Gastroesophageal sphincter (tissue), 4 donors: ENCODE measurements at places on chromosomes 12 and 14.
A peak's percentile ranks its signal among the peaks of the same experiment; 100 is the strongest.

GRCh38 chr14:66619952-66620351 lies 112.0 kb downstream of the GPHN start:
- ATAC-seq, result no peak
- no peak overlapping the region for H3K27ac ChIP-seq
- H3K4me1 ChIP-seq, result no peaks in the 10 kb centered on the region
- H3K4me3 ChIP-seq, result no peak overlapping the region

DNA sequence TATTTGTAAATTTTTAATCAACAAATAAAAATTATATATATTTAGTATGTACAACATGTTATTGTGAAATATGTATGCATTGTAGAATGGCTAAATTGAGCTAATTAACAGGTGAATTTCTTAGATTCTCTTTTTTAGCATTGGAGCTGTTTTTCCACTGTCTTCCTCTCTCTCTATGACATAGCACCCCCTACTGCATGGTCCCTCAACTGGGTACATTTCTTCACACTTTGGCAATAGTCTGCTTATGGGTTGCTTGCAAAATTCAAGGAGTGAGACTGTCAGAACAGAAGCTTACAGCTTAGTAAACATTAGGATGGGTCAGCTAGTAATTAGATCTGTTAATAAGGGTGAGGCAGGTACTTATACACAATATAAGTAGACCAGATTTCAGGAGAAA lies 658.5 kb upstream of the MGAT4C start:
- ATAC-seq, result no peak
- H3K4me3 ChIP-seq, result no peak overlapping the region
- H3K27ac ChIP-seq, result no peak overlapping the region
- H3K27me3 ChIP-seq, result no peaks in the 10 kb centered on the region
- no peaks in the 10 kb centered on the region for H3K36me3 ChIP-seq
- H3K4me1 ChIP-seq, result no peaks in the 10 kb centered on the region

DNA sequence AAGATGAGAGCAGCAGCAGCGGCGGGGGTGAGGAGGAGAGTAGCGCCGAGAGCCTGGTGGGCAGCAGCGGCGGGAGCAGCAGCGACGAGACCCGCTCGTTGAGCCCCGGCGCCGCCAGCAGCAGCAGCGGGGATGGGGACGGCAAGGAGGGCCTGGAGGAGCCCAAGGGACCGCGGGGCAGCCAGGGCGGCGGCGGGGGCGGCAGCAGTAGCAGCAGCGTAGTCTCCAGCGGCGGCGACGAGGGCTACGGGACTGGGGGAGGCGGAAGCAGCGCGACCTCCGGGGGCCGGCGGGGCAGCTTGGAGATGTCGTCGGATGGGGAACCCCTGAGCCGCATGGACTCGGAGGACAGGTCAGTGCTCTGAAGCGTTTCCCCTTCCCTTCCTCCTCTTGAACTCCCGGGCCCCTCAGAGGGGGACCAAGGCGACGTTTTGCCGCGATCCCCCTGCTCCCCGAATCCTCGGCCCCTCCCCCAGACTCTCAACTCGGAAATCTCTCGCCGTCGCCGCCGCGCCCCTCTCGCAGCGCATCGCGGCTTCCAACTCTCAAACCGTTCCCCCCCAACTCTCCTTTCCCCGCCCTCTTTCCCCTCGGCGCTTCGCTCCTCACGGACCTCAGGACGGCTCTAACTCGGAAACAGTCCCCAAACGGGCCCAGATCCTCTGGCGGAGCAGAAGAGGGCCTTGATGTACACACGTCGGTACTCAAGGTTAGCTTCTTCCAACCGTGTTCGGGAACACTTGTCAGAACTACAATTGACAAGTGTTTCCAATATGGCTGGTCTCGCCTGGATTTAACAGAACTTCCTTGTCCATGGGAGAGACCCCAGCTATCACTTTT lies 947 bp downstream of the AEBP2 start:
- peaks cover 39% of the 10 kb centered on the region for H3K4me1 ChIP-seq
- no peaks in the 10 kb centered on the region for H3K36me3 ChIP-seq
- ATAC-seq, result peak; percentile 17
- H3K27ac ChIP-seq, result peak overlapping the region; percentile 98
- peak overlapping the region; percentile 74 for H3K4me3 ChIP-seq
- no peaks in the 10 kb centered on the region for H3K27me3 ChIP-seq

GRCh38 chr12:63752283-63752682 lies 27.4 kb upstream of the RXYLT1 start:
- H3K27me3 ChIP-seq, result no peaks in the 10 kb centered on the region
- H3K27ac ChIP-seq, result no peak overlapping the region
- H3K36me3 ChIP-seq, result no peaks in the 10 kb centered on the region
- no peak overlapping the region for H3K4me3 ChIP-seq

GRCh38 chr14:74492776-74493342 lies at the start of gene NPC2:
Gene NPC2, minus strand, starts transcription at chr14:74493305. Its CDS starts 31 bp downstream, at chr14:74493274.
- no peak for ATAC-seq
- H3K27ac ChIP-seq, result peak within 1 kb of the TSS; percentile 89
- peaks cover 60% of the 10 kb centered on the region for H3K4me1 ChIP-seq
- peaks cover 13% of the 10 kb centered on the region for H3K36me3 ChIP-seq
- no peaks in the 10 kb centered on the region for H3K27me3 ChIP-seq

DNA sequence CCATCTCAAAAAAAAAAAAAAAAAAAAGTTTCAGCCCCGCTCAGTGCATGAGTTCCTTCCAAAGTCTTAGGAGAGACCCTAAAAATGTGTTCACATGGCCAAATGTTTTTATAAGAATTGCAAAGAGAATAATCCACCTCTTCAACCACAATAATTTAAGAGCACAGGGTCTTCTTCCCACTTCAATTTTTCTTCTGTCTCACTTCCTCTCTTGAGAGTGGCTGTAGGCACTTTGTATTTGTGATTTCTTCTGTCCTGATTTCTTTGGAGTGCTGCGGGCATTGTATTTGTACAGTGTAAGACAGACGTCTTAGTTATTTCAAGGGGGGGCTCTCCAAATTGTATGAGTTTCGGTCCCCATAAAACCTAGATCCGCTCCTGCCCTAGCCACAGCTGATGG lies 58.3 kb downstream of the C12orf56 start:
- H3K4me3 ChIP-seq, result no peak overlapping the region
- no peaks in the 10 kb centered on the region for H3K36me3 ChIP-seq
- no peak for ATAC-seq
- H3K27me3 ChIP-seq, result no peaks in the 10 kb centered on the region
- H3K27ac ChIP-seq, result no peak overlapping the region

DNA sequence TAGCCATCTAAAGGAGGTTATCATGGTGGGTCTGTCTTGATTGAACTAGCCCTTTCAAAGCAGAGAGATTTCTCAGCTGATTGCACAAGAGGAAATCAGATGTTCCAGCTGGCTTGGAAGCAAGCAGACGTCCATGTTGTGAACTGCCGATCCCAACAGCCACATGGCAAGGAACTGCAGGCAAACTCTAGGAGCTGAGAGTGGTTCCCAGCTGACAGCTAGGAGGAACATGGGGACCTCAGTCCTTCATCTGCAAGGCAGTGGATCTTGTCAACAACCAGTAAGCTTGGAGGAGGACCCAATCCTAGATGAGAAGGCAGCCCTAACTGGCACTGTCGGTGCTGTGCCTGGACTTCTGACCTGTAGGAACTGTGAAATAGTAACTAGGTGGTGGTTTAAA lies 7.7 kb downstream of the ACVR1B start:
- ATAC-seq, result peak; percentile 51
- H3K4me3 ChIP-seq, result no peak overlapping the region
- peaks cover 4% of the 10 kb centered on the region for H3K36me3 ChIP-seq
- H3K27me3 ChIP-seq, result no peaks in the 10 kb centered on the region
- H3K4me1 ChIP-seq, result peaks cover 76% of the 10 kb centered on the region
- H3K27ac ChIP-seq, result no peak overlapping the region

DNA sequence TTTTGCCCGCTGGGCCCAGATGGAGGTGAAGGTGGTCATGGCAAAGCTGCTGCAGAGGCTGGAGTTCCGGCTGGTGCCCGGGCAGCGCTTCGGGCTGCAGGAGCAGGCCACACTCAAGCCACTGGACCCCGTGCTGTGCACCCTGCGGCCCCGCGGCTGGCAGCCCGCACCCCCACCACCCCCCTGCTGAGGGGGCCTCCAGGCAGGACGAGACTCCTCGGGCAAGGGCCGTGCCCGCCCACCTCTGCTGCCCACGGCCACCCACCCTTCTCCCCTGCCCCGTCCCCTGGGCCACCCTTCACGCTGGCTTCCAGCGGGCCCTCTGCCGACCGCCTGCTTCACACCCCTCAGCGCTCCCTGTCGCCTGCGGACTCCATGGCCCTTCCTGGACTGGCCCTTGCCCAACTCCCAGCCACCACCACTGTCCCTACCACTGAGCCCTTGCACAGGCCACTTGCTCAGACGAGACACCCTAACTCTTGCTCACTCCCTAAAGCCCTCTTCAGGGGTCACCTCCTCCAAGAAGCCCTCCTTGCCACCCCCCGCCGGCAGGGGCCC lies 42.5 kb downstream of the CYP46A1 start:
- no peak overlapping the region for H3K4me3 ChIP-seq
- ATAC-seq, result no peak
- peaks cover 15% of the 10 kb centered on the region for H3K4me1 ChIP-seq
- no peaks in the 10 kb centered on the region for H3K36me3 ChIP-seq

DNA sequence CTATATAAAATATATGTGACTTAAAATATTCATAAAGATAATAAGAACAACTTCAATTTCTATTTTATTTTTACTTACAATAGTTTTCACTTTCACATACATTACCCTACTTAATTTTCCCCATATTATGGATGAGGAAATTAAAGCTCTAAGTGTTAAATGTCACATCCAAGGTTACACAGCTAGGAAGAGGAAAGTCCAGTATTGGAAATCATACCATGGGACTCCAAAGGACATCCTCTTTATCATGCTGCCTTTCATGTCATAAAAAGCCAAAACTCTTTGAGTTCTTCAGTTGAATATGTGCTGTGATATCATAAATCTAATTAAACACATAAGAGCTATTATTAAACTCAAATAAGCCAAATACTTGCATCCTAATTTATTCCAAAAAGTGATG lies 172.4 kb upstream of the GARIN2 start:
- H3K4me1 ChIP-seq, result no peaks in the 10 kb centered on the region
- no peak overlapping the region for H3K4me3 ChIP-seq
- ATAC-seq, result no peak
- H3K27ac ChIP-seq, result no peak overlapping the region

GRCh38 chr12:5442251-5443006 lies 10.5 kb downstream of the NTF3 start:
- no peak for ATAC-seq
- peaks cover 64% of the 10 kb centered on the region for H3K27me3 ChIP-seq
- no peaks in the 10 kb centered on the region for H3K36me3 ChIP-seq
- H3K4me3 ChIP-seq, result no peak overlapping the region

GRCh38 chr14:68688872-68689371 lies 103.9 kb downstream of the ZFP36L1 start:
- no peak overlapping the region for H3K4me3 ChIP-seq
- H3K36me3 ChIP-seq, result no peaks in the 10 kb centered on the region
- peak overlapping the region; percentile 63 for H3K27ac ChIP-seq

GRCh38 chr12:68113644-68114043 lies 45.9 kb downstream of the IFNG start:
- H3K4me1 ChIP-seq, result no peaks in the 10 kb centered on the region
- H3K27me3 ChIP-seq, result no peaks in the 10 kb centered on the region
- no peak overlapping the region for H3K4me3 ChIP-seq
- no peaks in the 10 kb centered on the region for H3K36me3 ChIP-seq
- no peak overlapping the region for H3K27ac ChIP-seq
- no peak for ATAC-seq

GRCh38 chr14:86124328-86124727 lies 594.4 kb downstream of the FLRT2 start:
- no peaks in the 10 kb centered on the region for H3K27me3 ChIP-seq
- no peaks in the 10 kb centered on the region for H3K4me1 ChIP-seq
- H3K27ac ChIP-seq, result no peak overlapping the region
- H3K36me3 ChIP-seq, result no peaks in the 10 kb centered on the region
- no peak overlapping the region for H3K4me3 ChIP-seq

- H3K27ac ChIP-seq, result no peak overlapping the region
- H3K27me3 ChIP-seq, result no peaks in the 10 kb centered on the region
- ATAC-seq, result no peak
- H3K4me3 ChIP-seq, result no peak overlapping the region
Observed at GRCh38 chr14:74977164-74977900, 21.9 kb upstream of the PGF start.

GRCh38 chr12:27979145-27979544 lies 6.6 kb upstream of the PTHLH start:
- H3K36me3 ChIP-seq, result no peaks in the 10 kb centered on the region
- ATAC-seq, result no peak
- H3K4me3 ChIP-seq, result no peak overlapping the region
- H3K27me3 ChIP-seq, result peaks cover 38% of the 10 kb centered on the region
- no peak overlapping the region for H3K27ac ChIP-seq

DNA sequence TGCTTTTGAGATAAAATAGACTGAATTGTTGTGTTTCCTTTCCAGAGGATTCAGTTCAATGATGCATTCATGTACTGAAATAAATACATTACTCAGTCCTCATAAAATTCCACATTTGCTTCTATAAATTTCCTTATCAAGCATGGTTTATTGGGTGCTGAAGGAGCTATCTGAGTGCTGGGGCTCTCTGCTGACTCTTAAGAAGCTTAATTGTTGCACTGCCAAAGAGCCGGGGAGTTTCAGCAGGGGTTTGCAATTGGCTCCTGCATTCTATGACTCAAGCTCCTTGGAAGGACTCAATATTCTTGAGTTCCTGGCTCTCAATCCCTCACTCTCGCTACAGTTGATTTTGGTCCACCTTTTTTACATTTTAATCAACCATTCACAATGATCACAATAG lies 69.8 kb upstream of the PYGL start:
- H3K27me3 ChIP-seq, result no peaks in the 10 kb centered on the region
- no peak for ATAC-seq
- H3K36me3 ChIP-seq, result no peaks in the 10 kb centered on the region
- no peak overlapping the region for H3K4me3 ChIP-seq
- H3K4me1 ChIP-seq, result peaks cover 3% of the 10 kb centered on the region

DNA sequence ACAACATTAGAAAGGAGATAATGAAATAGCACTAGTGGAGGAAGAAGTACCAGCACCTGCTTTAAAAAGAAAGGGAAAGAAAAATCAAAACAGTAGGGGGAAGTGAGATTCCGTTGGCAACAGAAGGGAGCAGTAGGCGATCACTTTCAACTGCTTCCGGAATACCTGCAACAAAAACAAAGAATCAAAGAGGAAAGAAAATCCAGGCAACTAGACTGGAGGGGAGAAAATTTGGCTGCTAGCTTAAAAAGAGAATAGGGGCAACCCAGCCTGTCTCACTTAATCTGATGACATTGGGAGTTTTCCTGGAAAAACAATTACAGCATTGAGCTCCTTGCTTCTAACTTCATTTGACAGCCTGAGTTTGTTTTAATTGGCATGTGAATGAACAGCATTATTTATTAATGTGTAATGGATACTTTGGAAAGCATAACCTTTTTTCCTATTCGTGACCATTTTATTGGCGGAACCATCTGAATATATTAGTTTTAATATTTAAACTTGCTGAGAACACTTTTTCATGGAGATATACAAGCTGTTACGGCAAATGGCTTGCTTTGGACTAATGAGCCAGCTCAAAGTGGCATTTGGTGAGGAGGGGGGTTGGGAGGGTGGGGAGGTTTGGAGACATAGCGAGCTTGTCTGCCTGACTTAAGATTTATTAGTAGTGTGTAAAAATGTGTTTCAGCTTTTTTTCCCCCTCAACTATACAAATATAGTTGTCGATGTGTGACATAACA lies 2.5 kb upstream of the DACT1 start:
- H3K4me1 ChIP-seq, result no peaks in the 10 kb centered on the region
- peaks cover under 1% of the 10 kb centered on the region for H3K27me3 ChIP-seq
- no peak overlapping the region for H3K27ac ChIP-seq
- H3K36me3 ChIP-seq, result no peaks in the 10 kb centered on the region
- no peak overlapping the region for H3K4me3 ChIP-seq
- no peak for ATAC-seq
